SK-N-SH (cell line): ENCODE measurements at places on chromosomes 6 and 20.

DNA sequence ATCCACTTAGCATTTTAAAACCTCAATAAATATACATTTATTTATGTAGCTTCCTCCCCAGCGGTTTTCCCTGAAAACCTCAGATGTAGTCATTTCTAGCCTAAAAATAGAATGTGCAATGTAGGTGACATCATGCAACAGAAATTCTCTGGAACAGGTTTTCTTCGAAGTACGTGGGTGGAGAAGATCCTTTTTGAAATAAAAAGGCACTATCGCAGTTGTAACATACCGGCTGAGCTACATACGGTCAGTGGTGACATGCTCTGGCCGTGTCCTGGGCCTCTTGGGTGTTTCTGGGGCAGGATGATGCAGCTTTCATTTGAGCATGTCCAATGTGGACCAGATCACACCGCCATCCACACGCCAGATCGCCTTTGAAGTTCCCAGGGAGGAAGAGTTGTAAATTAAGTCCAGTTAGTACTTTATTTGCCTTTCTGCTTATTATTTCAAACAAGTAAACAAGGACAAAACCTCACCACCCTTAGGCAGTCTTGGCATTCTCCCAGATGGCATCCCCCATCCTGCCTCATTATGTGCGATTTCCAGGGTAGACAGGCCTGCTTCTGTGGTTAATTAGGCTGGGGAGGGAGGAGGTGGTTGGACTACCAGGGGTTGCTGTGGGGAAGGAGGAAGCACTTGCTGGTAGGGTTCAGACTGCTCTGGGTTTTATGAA lies 109.5 kb upstream of the CLDN20 start:
- peak; percentile 84 for DNase-seq

- no peak for DNase-seq
Measured at GRCh38 chr6:149194820-149195558, 122.5 kb upstream of the TAB2 start.

- DNase-seq: no peak
Measured at GRCh38 chr6:92180090-92180489, 1239.3 kb downstream of the EPHA7 start.

GRCh38 chr6:132483779-132484679 lies 28.9 kb downstream of the STX7 start:
- peak; percentile 45 for DNase-seq

- peak; percentile 58 for DNase-seq
Measured at GRCh38 chr20:19692685-19693119, 65.4 kb upstream of the RIN2 start.

DNA sequence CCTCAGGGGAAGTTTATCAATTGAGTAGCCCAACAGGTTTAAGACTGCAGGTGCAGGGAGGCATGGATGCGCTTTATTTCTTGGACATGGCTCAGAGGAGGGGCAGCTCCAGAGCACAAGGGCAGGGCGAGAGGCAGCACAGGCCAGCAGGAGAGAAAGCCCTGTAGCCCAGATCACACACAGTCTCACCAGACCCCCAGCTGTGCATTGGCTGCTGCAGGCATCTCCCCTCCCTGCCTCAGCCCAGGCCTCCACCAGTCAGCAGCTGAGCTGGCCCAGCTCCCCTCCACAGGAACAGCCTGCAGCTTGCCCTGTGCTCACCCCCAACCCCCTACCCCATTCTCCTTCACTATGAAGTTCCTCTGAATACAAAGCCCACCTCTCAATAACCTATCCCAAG lies 24.7 kb downstream of the MRPL14 start:
- DNase-seq: no peak

- no peak for DNase-seq
Measured at GRCh38 chr6:40461643-40462042, 125.5 kb downstream of the LRFN2 start.

DNA sequence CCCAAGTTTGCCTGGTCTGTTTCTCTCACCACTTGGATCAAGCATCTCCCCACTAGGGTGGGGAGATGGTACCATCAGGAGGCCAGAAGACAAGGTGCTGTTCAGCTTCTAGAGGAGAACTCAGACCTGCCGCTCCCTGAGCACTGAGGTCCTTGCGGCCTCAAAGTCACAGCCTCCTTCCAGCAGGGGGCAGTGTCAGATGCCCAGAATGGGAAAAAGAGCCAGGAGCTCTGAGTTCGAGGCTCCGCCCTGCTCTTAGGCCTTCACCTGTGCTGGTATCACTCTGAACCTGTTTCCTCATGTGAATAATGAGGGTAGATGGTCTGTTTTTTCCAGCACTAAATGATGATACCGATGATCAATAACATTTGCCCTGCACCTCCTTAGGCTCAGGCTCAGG lies 68.7 kb downstream of the TOX2 start:
- DNase-seq: no peak

GRCh38 chr6:16249971-16250370 lies 11.6 kb downstream of the GMPR start:
- no peak for DNase-seq
